ENCODE measurements at places on chromosomes 16 and 17. TPM values are rescaled to one million over a fixed set of nuclear protein-coding genes. Genes with fewer than 3 reads are reported as not detected.

SIAH1 gene
- total RNA-seq: 17.3 TPM

SCGB1C2 gene
- not detected for total RNA-seq

TBC1D3E gene
- total RNA-seq: not detected

KRT31 gene
- total RNA-seq: not detected

SNX20 gene
- not detected for total RNA-seq

KRT222 gene
- not detected for total RNA-seq

COX10 gene
- total RNA-seq: 20.8 TPM

SLFN12 gene
- 34.8 TPM for total RNA-seq

HOXB7 gene
- 37.3 TPM for total RNA-seq

DNA sequence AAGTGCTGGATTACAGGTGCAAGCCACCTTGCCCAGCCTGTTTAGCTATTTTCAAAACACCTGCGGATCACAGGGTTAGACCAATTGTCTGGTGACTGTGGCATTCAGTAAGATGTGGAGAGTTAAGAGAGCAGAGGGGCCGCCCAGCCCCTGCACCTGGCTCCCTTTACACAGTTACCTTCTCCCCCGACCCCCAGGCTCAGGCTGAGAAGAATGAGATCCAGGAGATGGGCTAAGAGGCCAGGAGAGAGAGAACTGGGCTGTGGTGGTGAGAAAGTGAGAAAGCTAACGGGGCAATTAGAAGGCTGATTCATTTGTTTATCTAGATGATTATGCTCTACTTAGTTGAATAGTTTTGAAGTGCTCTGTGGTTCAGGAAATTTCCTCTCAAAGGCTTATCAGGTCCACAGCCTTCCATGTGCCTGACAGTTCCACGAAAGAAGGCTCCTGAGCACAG, 67.8 kb upstream of the AXIN2 start:
- peak; percentile 9 for DNase-seq

DNA sequence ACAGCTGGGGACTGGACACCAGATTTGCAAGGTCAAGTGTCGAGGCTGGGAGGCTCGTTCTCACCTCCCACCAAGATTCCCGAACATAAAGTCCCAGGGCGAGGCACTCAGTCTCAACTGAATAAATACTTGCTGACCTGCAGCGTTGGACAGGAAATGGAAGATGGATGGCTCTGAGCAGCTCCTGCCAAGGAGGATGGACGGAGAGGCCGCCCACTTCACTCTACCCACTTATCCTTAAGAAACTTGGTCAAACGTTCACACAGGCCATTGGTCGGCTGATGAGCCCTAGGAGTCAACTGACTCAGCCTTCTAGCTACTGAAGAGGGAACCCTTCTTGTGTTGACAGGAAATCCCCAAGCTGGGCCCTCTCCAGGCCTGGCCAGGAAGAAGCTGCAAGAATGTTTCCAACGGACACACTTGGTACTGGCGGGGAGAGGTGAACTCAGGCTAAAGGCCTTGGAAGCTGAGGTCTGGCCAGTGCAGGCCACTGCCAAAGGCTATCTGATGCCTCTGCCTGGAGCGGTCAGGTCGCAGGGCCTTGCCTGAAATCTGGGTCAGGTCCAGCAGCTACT, 50.0 kb downstream of the VAC14 start:
- DNase-seq: peak; percentile 98

DNA sequence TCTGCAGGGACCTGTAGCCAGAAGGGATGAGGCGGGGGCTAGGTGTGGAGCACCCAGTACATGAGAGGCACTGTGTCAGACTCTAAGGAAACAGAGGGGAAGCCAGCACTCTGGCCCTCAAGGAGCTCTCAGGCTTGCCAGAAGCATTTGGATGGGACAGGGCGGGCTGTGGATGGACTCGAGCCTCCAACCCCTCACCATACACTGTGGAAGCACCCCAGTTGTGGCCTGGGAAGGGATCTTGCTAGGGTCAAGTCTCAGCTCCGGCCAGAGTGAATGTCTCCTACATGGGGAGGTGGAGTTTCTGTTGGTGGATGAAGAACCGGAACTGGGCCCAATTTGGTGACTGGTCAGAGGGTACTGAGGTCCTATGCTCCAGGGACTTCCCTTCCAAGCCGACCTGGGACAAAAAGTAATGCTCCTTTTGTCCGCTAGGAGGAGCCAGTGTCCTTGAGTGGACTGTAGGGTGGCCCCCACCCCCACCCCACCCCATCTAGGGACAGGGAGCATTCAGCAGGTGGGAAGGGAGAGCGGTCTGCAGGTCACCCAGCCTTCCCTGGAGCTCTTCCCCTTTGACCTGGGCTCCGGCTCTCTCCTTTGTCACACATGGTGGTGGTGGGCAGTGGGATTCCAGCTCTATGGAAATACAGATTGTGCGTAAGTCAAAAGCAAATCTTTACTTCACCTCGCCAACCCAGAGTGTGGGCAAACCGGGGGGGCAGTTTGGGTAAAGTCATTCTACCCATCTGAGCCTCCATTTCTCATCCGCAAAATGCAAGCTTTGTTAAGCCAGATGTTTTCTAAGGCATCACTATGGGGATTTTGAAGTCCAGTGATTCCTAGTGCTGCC, 20.4 kb upstream of the PHB1 start:
- DNase-seq: peak; percentile 58

GRCh38 chr17:4241535-4241934, 22.2 kb downstream of the ANKFY1 start:
- DNase-seq: no peak

- no peak for DNase-seq
Observed at GRCh38 chr17:58595194-58595792, 80.9 kb upstream of the MTMR4 start.

GRCh38 chr17:78014646-78015045, 56.1 kb downstream of the TNRC6C start:
- DNase-seq: no peak

DNA sequence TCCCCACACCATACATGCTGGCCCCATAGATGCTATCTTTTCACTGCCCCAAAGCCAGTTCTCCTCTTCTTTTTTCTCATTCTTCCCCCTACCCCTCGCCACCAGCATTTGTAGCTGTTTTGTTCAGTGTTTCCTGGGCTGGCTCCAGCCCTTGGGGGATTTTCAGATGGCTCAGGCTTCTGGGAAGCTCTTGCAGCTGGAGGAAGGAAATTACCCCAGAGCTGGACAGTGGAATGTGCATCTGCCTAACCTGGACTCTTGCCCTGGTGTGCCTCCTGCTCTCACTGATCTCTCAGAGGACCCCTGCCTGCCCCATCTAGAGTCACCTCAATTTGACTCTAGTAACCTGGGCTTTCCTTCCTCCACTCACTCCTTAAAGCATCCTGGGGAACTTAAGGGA, 82.8 kb downstream of the MYH13 start:
- no peak for DNase-seq

- DNase-seq: no peak
Observed at GRCh38 chr16:22222006-22222405, 15.9 kb downstream of the EEF2K start.

- no peak for DNase-seq
Observed at GRCh38 chr17:72616447-72616846, 476.0 kb downstream of the SLC39A11 start.

GRCh38 chr16:87602821-87603683, 744 bp downstream of the JPH3 start:
- DNase-seq: no peak

- DNase-seq: peak; percentile 42
Observed at GRCh38 chr16:79714440-79714839, 113.9 kb upstream of the MAF start.

DNA sequence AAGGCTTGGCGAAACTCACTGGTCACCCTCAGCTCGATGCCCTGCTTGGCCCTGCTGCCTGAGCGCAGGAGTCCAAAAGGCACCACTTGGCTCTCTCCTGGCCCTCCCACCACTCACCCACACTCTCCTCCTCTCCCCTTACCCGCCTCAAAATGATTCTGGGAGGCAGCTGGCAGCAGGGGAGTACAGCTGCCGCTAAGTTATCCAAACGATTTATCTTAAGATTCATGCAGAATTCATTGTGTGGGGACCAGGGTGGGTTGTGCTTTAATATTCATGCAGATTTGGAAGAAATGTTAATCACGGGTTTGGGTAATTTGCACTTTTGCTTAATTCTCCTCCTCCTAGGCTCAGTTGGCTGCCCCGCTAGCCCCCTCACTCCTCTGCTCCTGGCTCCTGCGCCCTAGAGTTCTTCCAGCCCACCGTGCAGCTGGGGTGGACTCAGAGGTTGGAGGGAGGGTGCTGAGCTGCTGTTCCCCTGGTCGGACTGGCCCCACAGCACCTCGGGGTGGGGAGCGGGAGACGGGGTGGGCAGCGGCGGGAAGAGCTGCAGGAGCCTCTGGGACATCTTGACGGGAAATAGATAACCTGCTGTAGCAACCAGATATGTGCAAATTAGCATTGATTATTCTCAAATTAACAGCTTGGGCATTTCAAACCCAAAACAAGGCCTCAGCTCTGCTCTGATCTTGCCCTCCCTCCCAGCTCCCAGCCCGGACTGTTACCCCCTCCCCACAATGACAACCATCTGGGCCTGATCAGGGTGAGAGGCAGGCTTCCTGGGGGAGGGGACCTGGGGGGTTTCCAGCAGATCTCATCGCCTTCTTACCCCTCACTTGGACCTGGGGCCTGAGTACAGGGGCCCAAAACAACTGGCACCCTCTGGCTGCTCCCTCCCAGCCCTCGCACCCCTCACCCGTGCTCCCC, 122.6 kb upstream of the RPL38 start:
- no peak for DNase-seq

GRCh38 chr17:68289936-68290267, 1.0 kb downstream of the SLC16A6 start:
- no peak for DNase-seq

- peak; percentile 56 for DNase-seq
Observed at GRCh38 chr17:30524847-30525246, 47.6 kb downstream of the GOSR1 start.

DNA sequence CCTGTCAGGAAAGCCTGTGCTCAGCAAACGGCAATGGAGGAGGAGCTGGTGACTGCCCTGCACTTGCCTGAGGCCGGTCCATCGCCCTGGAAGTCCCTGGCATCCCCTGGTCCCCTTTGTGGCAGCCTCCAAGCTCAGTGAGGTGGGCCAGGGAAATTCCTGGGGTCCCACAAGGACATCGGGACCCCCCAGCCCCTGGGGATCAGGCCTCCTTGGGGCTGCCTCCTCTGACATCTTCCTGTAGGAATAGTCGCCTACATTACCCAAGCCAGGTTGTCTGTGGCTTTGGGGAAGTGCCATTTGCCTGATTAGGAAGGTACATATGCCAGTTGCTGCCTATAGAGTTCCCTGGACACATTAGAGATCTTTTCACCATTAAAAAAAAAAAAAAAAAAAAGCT, 7.1 kb upstream of the KRT9 start:
- DNase-seq: no peak

Measured in LHCN-M2 (cell line).